ENCODE measurements at places on chromosomes 3 and 15. TPM values are rescaled to one million over a fixed set of nuclear protein-coding genes. Genes with fewer than 3 reads are reported as not detected.

The MYRIP gene
- total RNA-seq: 46.5 TPM

The ATP8B4 gene
- total RNA-seq: 15.2 TPM

The HRH1 gene
- total RNA-seq: 9.3 TPM

The GOLGA8G gene
- total RNA-seq: not detected

The SNTN gene
- not detected for total RNA-seq

The UBA5 gene
- 67.7 TPM for total RNA-seq

The NANOGP8 gene
- 2.6 TPM for total RNA-seq

The REC114 gene
- total RNA-seq: not detected

The CHL1 gene
- total RNA-seq: 237 TPM

The TNFAIP8L3 gene
- 14.5 TPM for total RNA-seq

The CPA3 gene
- total RNA-seq: not detected

The ZBBX gene
- 15.5 TPM for total RNA-seq

The ZNF502 gene
- 3.2 TPM for total RNA-seq

The TEX55 gene
- not detected for total RNA-seq

The INKA1 gene
- total RNA-seq: 3.2 TPM

The P2RY1 gene
- 8.1 TPM for total RNA-seq

The RCCD1 gene
- 14.4 TPM for total RNA-seq

The CMTM7 gene
- total RNA-seq: 2.0 TPM

The SLC41A3 gene
- 102 TPM for total RNA-seq

The FGD5 gene
- total RNA-seq: 9.9 TPM

The LIPH gene
- 1.7 TPM for total RNA-seq

The ZNF501 gene
- total RNA-seq: 6.9 TPM

The CYP1A2 gene
- not detected for total RNA-seq

The CHRM5 gene
- total RNA-seq: 0.46 TPM

The TRPM1 gene
- total RNA-seq: not detected

The SLC15A2 gene
- total RNA-seq: 16.6 TPM

The NEK10 gene
- 15.3 TPM for total RNA-seq

The STAB1 gene
- 53.6 TPM for total RNA-seq

The RPLP1 gene
- 408 TPM for total RNA-seq

The TGM5 gene
- 0.20 TPM for total RNA-seq

The PPIB gene
- total RNA-seq: 110 TPM

The MCCC1 gene
- 43.6 TPM for total RNA-seq

The NR1I2 gene
- 0.14 TPM for total RNA-seq

The UBE2E2 gene
- total RNA-seq: 80.1 TPM

The GOLGA8H gene
- 0.51 TPM for total RNA-seq

The HLTF gene
- 43.8 TPM for total RNA-seq

The MINDY4B gene
- not detected for total RNA-seq

The CHRNA5 gene
- 1.5 TPM for total RNA-seq

The FGF12 gene
- total RNA-seq: 163 TPM

The COL6A6 gene
- not detected for total RNA-seq

The CPN2 gene
- total RNA-seq: not detected

The HDGFL3 gene
- total RNA-seq: 146 TPM

The SLC22A13 gene
- total RNA-seq: 4.5 TPM

The CCR9 gene
- total RNA-seq: not detected

The SLC22A14 gene
- total RNA-seq: 6.4 TPM

All from dorsolateral prefrontal cortex (tissue), 122 donors.